Parietal lobe (tissue), 2 donors: ENCODE measurements at places on chromosomes 12 and 14. TPM values are rescaled to one million over a fixed set of nuclear protein-coding genes. Genes with fewer than 3 reads are reported as not detected.

The TAC3 gene
- 0.94 TPM for total RNA-seq

The RGS6 gene
- 13.5 TPM for total RNA-seq

The EEA1 gene
- 16.0 TPM for total RNA-seq

The TRPV4 gene
- 0.31 TPM for total RNA-seq

The TAS2R50 gene
- total RNA-seq: 26.3 TPM

The PYGL gene
- total RNA-seq: 11.0 TPM

The BCL7A gene
- 82.6 TPM for total RNA-seq

The SCARB1 gene
- total RNA-seq: 17.5 TPM

The RPS6KL1 gene
- total RNA-seq: 47.0 TPM

The PPFIA2 gene
- 338 TPM for total RNA-seq

The RNASE1 gene
- total RNA-seq: 7.8 TPM

The TAS2R7 gene
- 0.94 TPM for total RNA-seq

The RIMKLB gene
- 240 TPM for total RNA-seq

The MFAP5 gene
- total RNA-seq: not detected

The ANO2 gene
- total RNA-seq: 4.4 TPM

The PRB2 gene
- not detected for total RNA-seq

The CD69 gene
- not detected for total RNA-seq

The ZC2HC1C gene
- 2.8 TPM for total RNA-seq
